Stimulated activated CD4-positive, alpha-beta T cell treated with anti-CD3 and anti-CD28 coated beads, Interleukin-15, amount 100 ng/mL, for 24 hours (primary cell): ENCODE measurements at places on chromosomes 1 and 21.

DNA sequence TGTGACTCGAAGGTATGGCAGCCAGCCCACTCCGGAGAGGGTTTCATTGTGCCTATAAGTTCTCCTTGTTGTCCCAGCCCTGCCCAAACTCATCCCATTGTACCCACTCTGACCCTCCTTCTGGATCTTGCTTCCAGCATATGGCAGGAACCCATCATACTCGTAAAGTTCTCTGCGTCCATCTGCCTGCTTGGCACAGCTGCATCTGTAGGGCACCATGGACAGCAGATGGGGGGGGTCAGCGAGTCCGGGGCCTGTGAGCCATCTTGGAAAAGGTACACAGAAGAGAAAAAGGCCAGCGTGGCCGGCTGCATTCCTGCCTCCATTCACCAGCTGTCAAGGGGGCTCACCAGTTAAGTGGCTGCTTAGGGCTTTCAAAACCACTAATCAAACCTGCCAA lies 94.9 kb upstream of the IGSF21 start:
- DNase-seq: no peak

- DNase-seq: no peak
Measured at GRCh38 chr1:209490013-209490412, 93.5 kb upstream of the CAMK1G start.

- no peak for DNase-seq
Measured at GRCh38 chr21:21174676-21175075, 176.5 kb downstream of the NCAM2 start.

GRCh38 chr1:2151252-2151651 lies 43.3 kb downstream of the FAAP20 start:
- no peak for DNase-seq

DNA sequence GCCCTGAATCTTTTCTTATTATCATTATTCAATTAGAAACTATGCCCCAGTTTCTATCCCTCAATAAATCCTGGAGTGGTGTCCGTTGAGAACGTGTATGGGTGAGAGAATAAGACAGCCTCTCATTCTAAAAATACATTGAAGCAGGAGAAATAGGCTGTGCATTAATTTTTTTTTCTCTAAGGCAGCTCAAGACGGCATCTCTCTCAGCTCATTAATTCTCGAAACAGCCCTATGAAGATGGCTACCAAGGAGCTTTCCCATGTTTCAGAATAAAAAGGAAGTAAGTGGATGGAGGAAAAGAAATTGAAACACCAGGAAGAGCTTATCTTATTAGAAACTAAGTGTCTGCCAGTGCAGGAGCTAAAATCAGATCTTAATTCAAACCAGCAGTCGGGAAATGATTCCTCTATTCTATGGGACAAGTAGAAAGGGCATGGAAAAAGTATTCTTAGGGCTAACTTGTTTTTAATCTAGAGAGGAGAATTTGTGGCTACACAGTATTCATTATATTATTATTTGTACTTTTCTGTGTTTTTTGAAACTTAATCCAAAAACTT lies 347.1 kb upstream of the PLD5 start:
- no peak for DNase-seq

DNA sequence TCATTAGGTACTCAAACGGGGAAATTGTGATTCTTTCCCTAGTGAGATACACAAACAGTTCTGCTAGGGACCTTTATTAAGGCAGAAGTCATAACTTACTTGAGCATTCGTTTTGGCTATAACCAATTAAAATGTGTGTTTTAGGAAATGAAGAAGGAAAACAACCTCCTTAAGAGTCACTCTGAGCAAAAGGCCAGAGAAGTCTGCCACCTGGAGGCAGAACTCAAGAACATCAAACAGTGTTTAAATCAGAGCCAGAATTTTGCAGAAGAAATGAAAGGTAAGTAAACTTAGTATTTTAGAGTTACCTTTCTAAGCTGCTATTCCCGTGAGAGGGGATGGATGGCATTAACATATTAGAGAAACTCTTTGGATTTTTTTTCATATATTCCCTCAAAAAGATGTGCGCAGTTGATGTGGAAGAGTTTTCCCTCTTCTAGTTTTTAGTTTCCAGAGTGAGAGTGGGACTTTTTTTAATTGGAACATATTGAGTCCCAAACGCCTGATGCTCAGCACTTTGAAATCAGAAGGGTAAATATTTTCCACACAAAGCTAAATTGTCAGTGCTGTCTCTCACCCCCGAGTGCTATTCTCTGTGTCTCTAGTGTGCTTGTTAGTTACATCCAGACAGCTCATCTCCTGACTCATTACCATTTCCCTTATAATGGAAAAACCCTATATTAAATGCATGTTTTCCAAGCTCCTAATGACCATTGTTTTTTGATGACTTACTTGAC lies 34.9 kb downstream of the CENPF start:
- peak; percentile 7 for DNase-seq

DNA sequence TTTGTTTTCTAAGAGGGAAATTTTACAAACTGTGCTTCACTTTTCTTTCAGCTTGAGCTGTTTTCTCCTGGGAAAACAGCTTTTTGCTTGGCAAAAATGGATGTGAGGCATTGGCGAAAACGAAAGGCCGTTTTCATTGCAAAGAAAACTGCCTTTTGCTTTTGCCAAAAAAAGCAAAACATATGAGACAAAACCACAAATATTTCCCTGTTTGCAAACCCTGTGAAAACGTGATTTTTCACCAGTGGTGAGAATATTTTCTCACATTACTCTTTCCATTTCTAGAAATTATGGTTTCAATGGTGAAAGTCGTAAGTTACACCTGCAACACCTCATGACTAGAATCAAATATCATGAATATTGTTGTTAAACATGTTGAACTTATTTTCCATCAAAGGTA lies 74.0 kb upstream of the ZBTB18 start:
- DNase-seq: no peak

GRCh38 chr1:21261551-21262292 lies 28.5 kb downstream of the ECE1 start:
- DNase-seq: peak; percentile 38

DNA sequence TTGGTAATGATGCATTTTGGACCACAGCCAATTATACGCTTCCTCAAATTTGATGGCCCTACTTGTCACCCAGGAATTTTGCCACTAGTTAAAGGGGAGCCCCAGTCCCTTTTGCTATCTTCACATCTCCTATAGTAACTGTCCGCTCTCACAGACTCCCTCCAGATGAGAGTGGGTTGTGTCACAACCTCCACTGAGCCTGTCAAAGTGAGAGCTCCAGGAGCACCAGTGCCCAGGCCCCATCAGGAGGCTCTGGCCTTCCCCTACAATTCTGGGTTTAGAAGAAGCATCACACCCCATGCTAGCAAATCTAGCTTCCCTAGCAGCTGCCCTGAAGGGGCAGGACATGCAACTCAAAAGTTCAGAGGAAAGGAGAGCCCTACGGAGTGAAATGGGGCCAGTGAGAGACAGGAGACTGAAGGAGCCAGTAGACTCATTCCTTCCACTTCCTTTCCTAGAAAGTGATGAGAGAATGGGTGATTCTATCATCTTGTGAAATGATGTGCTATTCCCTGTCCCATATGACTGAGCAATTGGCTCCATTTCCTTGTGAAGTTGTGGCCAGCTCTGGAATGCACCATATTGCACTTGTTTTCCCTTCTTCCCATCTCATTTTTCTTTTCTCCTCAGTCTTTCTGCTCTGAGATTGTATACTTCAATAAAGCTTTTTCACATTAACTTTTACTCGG lies 541.3 kb downstream of the DPYD start:
- DNase-seq: no peak

DNA sequence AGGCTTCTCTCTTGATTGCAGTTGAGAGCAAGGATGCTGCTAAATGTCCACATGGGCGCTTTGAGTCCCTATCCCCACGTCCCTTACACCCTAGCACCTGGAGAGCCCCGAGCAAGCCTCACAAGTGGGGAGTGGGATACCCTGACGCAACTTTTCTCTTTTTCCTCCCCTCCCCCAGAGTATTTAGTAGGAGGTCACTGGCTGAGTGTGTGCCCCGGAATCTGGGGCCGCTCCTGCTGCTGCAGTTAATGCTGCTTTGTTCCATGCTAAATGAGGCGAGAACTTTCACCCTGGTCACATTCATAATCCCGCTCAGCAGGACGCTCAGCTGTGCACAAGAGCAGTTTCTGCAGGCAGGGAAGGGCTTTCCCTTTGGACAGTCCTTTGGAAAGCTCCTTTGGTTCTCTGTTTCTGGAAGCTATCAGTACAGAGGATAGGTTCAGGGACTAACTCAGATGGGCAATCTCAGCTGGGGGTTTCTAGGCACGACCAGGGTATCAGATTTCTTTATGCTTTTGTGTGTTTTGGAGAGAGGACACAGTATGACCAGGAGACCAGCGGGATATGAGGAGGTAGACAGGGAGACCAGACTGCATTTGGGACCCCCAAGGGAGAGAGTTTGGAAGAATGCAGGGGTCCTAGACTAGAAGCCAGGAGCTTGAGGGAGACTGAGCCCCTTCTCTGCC lies 75.9 kb downstream of the NOS1AP start:
- no peak for DNase-seq

DNA sequence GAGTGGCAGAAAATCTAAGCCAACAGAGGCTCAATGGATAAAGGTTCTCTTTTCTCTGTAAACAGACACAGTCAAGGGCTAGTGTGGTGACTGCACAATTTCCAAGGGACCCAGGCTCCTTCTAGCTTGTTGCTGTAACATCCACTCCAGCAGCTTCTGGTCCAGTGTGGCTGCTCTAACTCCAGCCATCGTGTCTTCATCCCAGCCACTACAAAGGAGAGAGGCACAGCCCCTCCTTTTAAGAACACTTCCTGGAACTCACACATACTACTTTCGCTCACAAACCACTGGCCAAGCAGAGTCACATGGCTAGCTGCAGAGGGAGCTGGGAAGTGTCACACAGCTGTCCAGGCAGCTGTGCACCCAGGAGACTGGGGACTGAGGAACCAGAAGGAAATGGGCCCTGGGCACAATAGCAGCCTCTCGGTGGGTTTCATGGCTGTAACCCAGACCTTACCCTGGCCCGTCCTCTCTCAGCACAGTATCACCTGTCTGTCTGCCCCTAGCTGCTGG lies 188.6 kb upstream of the VAMP3 start:
- DNase-seq: no peak

DNA sequence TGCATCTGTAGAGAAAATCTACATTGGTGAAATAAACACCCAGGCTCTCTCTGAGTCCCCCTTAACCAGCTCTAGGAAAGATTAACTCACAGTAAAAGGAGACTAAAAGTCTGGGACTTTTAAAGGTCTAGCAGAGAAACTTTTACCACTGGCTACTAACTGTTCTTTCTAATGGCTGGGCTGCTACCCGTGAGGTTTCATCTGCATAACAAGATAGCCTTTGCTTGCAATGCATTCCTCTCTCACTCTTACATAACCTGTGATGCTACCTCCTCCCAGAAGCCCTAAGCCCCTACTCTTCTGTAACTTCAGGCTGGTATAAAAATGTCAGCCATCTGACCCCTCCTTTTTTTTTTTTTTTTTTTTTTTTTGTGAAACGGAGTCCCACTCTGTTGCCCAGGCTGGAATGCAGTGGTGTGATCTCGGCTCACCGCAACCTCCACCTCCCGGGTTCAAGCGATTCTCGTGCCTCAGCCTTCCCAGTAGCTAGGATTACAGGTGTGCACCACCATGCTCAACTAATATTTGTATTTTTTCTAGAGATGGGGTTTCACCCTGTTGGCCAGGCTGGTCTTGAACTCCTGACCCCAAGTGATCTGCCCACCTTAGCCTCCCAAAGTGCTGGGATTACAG lies 344.2 kb downstream of the RGS7 start:
- no peak for DNase-seq

GRCh38 chr1:227944931-227945890 lies 2.5 kb downstream of the WNT9A start:
- DNase-seq: peak; percentile 0
